Endothelial cell (in vitro differentiated cells): ENCODE measurements at places on chromosomes 5 and 9. TPM values are rescaled to one million over a fixed set of nuclear protein-coding genes. Genes with fewer than 3 reads are reported as not detected.

- DNase-seq = no peak
Observed at GRCh38 chr5:143557061-143557818, 153.8 kb upstream of the NR3C1 start.

DNA sequence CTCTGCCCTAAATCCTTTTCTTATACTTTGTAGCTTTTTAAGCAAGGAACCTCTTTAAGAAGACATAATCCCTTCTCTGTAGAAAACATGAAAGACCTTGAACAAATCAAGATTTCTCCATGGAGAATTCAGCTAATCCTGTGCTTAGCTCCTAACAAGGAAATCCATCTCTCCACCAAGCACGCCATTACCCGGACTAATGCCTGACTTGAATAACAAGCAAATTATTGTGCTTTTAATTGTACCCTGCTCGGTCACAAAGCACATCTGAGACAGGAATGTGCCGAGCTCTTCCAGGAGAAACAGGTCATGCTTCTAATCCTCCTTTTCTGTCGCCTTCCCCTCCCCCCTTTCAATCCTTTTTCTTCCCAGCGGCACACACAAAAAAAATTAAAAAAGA lies 141.3 kb downstream of the PSAT1 start:
- DNase-seq = no peak

DNA sequence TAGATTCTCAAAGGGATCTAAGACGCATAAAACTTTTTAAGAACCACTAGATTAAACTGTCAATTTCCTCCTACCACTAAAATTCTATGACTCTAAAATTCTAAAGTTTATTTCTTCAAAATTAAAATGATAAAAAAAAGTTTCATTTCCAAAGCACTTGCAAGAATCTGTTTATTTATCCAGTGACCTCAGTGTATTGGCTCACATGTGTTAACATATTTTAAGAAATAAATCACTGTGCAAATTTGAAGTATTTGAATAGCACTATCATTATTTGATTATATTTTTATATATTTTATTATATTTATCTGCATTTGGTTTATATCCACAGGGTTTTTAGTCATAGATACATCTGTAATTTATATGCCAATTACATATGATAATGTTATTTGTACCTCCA lies 62.2 kb upstream of the SLC12A2 start:
- no peak for DNase-seq

GRCh38 chr9:127628758-127629467 lies 16.8 kb downstream of the STXBP1 start:
- no peak for DNase-seq

DNA sequence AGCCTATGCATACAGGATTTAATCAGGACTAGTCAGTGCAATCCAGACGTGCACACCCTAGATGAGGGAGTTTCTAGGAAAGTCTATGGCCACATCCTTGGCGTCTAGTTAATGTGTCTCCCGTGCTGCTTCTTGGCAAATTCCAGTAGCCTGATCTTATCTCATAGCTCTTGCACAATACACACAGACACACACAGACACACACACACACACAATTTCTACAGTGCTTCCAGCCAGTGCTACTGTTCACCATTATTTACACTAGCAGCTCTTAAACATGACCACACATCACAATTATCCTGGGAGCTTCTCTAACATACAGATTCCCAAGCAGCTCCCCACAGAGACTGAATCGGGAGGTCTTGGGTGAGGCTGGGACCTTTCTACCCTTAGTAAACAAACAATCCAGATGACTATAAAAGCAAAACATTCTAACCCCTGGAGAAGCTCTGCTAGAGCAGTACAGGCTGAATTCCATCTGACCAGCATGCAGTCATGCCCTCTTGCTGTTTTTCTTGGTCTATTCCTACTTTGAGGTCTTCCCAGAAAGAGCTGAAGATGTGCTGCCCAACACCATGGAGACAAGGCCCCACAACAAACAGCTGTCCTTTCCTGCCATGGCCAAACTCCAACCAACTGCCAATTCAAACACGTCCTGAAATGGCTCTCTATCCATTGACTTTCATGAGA lies 236.6 kb downstream of the DEPDC1B start:
- DNase-seq = no peak

DNA sequence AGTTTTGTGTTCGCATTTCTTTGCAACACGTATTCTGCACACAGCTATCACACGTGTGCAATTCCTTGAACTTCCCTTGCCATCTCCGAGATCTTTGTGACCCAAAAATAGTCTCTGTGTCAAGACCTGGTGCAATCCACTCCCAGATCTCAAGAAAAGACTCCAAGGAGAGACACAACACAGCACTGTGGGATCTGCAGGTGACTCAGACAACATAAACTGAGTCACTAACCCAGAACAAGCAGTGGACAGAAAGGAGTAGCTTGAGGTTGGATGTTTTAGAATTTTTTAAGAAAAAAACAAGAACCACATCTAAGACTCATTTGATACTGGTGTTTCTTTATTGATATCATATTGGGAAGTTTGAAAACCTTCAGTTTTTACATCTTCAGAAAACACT lies 396.9 kb downstream of the AGTPBP1 start:
- DNase-seq = no peak

- DNase-seq = no peak
Observed at GRCh38 chr9:120299785-120300184, 280.2 kb downstream of the CDK5RAP2 start.

DNA sequence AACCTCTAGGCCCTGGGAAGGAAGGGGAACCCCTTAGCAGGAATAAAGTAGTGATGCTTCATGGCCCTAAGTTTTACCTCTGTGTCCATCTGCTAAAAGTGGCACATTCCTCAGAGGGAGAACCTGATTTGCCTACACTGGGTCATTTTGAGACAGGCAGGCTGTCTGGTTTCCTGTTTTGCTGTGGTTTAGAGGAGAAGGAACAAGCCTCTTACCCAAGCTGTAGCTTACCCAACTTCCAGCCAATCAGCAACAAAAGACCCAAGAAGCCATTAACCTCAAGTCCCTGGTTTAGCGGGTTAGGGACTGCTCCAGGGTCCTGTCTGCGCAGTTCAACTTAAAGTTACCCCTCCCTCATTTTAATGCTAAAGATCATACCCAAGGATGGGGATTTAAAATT lies 411.0 kb downstream of the MAT2B start:
- no peak for DNase-seq

- no peak for DNase-seq
Observed at GRCh38 chr5:38878391-38879077, 32.7 kb downstream of the OSMR start.

DNA sequence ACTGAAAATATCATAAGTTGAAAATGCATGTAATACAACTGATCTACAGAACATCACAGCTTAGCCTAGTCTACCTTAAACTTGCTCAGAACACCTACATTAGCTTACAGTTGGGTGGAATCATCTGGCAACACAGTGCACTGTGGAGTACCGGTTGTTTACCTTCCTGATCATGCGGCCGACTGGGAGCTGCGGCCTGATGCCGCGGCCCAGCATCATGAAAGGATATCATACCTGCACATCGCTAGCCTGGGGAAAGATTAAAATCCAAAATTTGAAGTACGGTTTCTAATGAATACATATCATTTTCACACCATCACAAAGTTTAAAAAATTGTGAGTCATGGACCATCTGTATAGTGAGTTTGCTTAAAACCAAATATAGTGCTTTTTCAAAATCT lies 1.8 kb downstream of the HACD4 start:
- DNase-seq = no peak

DNA sequence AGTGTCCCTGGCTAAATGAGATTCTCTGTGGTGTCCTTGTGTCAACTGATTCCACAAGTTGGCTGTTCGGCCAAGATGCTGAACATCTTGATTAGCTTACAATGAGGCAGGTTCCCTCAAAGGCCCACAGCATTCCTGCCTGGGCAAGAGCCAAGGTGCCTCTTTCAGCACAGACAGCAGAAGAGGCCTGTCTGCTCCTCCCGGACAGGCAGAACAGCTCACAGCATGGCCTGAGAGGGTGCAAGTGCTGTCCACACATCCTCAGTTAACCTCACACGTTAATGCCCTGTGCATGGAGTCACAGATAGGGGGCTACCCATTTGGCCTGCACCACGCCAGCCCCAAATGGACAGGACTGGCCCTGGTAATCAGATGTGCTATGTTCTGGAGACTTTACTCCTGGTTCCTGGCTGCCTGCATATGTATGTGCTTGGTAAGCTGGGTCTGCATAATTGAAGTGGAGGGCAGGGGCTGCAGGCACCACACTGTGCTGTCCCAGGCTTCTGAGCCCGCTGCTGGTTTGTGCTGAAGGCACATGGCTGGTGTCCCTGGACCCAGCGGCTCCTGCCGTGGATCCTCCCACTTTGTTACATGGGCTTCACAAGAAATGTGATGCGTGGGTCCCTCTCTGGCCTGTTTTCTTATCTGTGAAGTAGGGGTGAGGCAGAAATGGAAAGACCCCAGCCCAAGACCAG lies 8.9 kb downstream of the CSF2 start:
- no peak for DNase-seq

DNA sequence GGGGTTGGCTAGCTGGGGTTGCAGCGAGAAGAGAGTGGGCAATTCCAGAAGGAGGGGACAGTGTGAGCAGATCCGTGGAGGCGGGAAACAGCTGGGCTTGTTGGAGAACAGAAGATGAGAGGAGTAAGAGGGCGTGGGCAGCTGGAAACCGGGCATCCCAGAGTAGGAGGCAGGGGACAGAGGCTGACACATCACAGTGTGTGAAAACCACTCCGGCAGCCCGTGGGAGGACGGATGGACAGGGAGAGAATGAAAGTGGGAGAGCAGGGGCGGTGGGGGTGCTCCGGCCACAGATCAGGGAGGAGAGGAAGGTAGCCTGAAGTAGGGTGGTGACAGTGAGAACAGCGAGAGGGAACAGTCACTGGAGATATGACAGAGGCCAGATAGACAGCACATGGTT lies 8.3 kb upstream of the PSMB7 start:
- no peak for DNase-seq

- DNase-seq = no peak
Observed at GRCh38 chr5:92637960-92638359, 943.1 kb downstream of the NR2F1-AS1 start.

DNA sequence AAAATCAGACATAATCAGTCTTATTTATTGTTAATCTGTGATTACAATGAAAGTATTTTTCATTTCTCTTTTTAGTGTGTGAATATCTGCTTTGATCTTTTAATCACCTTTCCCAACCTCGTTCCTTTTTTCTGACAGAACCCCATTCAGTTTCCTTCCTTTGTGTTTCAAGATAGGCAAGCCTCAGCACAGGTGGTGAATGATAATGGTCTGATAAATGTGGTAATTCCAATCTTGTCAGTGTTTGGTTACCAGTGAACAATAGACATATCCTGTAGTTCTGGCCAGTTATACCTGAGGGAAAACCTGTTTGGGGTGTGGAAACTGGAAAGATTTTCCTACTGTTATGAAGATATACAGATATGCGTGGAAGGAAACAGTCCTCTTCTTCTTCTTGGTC lies 13.5 kb downstream of the STX17 start:
- no peak for DNase-seq

GRCh38 chr5:155332618-155333017 lies 319.1 kb downstream of the KIF4B start:
- DNase-seq = no peak

- DNase-seq = no peak
Observed at GRCh38 chr9:87729246-87729645, 3.3 kb downstream of the CTSL start.

DNA sequence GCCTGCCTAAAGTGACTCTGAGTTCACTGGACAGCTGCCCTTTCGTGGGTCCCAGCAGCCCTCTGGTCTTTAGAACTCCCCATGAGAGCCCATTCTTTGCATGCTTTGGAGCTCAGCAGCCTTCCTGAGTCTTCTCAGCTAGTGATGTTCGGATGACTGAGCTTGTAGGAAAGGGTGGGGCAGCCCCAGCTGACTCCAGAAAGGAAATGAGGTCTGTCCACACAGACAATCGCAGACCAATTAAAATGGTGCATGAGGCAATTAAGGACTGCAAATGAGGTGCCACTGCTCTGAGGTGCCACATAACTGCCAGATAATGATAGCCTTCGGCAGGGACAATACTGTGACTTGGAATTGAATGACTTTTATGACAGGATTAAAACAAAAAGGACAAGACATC lies 25.4 kb upstream of the TOMM5 start:
- no peak for DNase-seq

DNA sequence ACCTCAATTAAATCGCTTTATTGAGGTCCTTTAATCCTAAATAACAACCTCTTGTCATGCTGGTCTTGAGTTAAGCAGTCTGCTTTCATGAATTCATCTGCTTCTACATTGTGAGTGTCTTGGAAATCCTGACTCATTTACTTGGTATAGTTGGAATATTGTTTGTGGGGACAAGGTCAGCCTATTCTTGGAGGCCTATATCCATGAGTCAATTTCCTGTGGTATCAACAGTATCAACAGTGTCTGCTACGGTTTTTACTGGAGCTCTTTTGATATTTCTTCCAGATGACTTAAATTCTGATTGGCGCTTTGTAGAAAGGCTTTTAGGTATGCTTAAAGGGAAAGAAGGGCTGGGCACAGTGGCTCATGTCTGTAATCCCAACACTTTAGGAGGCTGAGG lies 71.2 kb upstream of the PARP8 start:
- no peak for DNase-seq

DNA sequence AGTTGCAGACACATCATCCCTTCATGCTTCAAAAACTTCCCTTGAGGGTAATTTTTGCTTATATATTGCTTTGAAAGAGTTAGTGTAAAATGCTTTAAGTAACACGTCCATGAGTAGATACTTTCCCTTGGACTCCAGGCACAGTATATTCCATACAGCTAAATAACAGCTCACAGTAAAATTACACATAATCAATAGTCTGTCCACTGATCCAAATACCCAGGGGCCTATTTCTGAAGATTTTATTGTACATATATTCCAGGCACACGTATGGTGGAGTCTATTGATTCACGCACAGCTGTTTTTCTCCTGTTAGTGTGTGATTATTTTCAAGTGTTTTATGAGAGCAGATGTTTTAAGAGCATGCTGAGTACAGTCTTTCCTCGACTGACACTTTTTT lies 223.7 kb upstream of the GRAMD2B start:
- DNase-seq = no peak

- DNase-seq = no peak
Observed at GRCh38 chr9:72539824-72540347, 18.5 kb downstream of the TMC1 start.

DNA sequence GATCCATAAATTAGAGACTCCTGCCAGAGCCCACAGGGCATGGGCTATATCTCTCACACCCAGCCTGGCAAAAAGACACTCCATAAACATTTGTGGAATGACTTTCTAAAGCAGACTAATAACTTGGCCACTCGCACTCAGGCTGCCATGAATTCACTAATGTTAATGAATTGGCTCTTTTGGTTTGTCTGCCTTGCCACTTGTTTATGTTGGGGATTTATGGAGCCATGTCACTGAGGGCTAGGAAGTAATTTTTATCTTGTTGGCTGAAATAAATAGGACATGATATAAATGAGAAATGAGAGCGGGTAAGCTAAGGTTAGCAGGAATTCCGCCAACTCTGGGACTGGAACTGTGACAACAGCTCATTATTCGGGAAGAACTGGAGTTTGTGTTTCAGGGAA lies 55.2 kb downstream of the DROSHA start:
- no peak for DNase-seq

The FBN2 gene
- total RNA-seq = 106 TPM

The PTGR1 gene
- total RNA-seq = 45.7 TPM

The C9orf50 gene
- not detected for total RNA-seq

The CDKN2B-AS1 gene
- total RNA-seq = 0.36 TPM

The ORM1 gene
- total RNA-seq = not detected

The FBP2 gene
- total RNA-seq = 0.28 TPM
